H7 (cell line): ENCODE measurements at places on chromosomes 12 and 14.
A peak's percentile ranks its signal among the peaks of the same experiment; 100 is the strongest.

DNA sequence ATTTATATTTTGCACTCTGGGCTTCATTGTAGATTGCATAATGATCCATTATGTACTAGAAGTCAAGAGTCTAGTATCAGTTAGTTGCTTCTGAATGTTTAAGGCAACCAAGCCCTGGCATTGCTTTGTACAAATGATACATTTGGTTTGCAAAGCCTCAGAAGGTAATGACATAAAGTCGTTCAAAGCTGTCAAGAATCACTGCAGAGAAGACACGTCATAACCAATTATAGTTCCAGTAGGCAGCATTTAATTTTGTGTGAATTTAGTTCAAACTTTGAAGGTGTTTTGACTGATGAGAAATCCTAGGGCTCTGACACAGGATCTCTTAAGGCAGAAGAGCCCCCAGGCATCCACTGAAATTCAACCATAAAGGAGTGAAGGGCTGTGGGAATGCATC lies 163.0 kb upstream of the KRR1 start:
- DNase-seq, result no peak

GRCh38 chr14:103520657-103521437 lies 1.8 kb downstream of the CKB start:
- peak; percentile 97 for DNase-seq

- DNase-seq, result no peak
Observed at GRCh38 chr12:89225401-89225800, 126.9 kb downstream of the DUSP6 start.

DNA sequence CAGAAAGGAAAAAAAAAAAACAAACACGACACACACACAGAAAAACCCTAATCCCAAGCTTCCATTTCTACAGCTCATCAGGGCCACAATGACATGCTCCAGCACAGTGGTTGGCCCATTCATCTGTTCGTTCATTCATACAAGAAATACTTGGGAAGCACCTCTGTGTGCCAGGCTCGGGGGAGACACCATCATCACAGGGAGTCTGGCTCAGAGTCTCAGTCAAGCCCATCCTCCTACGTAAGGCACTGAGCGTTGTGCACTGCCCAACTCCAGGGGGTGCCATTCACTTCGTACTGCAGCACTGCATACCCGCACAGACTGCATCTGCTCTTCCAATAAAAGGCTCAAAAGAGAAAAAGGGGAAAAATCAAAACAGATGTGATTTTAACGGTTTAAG lies 15.3 kb downstream of the VPS37B start:
- DNase-seq, result peak; percentile 78

GRCh38 chr12:6113691-6114475 lies 10.6 kb downstream of the VWF start:
- DNase-seq, result peak; percentile 15

- peak; percentile 92 for DNase-seq
Observed at GRCh38 chr12:124833693-124834122, 30.0 kb downstream of the SCARB1 start.

GRCh38 chr12:121301876-121302275 lies 5.4 kb upstream of the CAMKK2 start:
- DNase-seq, result no peak

- DNase-seq, result no peak
Observed at GRCh38 chr14:75969891-75970290, 11.9 kb downstream of the TGFB3 start.

DNA sequence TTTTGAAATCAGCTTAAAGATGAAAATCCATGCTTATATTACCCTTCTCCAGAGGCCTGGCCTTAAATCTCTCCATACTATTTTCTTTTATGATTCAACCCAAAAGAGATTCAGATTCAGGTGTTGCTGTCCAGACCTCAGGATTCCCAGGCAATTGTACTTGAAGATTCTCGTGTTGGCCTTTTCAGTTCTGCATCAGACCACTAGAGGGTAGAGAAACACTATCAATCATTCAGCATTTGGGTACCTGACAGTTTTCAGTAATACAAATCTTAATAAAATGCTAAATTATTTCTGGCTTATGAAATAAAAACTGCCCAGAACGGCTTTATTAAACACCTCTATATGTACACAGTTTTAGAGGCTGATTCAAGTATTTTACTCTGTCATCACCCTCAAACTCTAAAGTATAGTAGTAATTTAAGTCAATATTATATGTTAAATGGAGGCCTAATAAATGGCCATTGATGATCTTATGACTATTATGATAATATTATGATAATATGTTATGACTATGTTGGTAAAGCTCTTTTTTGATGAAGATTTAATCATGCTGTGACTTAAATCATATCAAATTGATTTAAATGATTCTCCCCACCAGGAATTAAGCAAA lies 301.1 kb downstream of the DUSP6 start:
- peak; percentile 41 for DNase-seq

- DNase-seq, result peak; percentile 51
Observed at GRCh38 chr12:109153821-109154441, 37.5 kb downstream of the ACACB start.

- DNase-seq, result no peak
Observed at GRCh38 chr12:110314308-110314707, 33.3 kb downstream of the ATP2A2 start.

- peak; percentile 46 for DNase-seq
Observed at GRCh38 chr14:69034612-69035262, 55.6 kb upstream of the ACTN1 start.

GRCh38 chr12:104669851-104670337 lies 213.1 kb downstream of the CHST11 start:
- DNase-seq, result no peak

DNA sequence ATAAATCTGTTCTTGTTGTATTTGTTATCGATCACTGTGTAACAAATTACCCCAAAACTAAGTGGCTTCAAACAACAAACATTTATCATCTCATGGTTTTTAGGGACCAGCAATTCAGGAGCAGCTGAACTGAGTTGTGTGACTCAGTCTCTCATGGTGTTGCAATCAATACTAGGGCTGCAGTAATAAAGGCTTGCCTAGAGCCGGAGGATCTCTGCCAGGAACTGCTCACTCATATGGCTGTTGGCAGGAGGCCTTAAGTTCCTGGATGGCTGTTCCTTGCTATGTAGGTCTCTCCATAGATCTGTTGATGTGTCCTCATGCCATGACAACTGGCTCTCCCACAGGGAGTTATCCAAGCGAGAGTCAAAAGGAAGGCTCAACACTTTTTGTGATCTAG lies 3.8 kb upstream of the PSMC6 start:
- no peak for DNase-seq

DNA sequence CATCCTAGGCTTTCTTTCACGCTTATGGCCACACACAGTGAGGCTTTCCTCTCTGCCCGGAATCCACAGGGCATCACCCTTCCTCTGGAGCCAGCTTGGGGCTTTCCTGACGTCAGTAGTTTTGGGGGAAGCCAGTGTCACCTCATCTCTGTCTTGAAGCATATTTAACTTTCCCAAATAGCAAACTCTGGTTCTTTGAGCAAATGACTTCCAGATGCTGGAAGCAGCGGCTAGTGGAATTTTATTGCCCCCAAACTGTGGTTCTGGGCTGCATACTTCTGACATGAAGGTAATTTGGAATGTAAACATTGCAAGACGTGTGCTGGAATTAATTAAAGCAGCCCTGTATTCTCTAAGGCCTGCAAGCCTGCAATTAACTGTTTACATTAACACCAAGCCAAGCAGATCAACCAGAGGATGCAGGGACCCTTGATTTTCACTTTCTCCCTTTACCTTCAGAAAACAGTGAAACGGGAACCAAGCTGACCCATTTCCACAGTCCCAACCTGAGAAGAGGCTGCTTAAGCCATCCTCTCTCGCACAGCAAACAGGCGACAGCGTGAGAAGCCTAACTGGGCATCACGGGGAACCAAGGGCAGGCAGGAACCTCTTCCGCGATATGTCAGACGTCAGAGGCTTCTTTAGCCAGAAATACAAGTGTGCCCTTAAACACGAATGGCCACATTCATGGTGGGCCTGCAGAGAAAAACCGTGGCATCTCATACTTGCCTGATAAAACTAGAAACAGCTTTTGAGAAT lies 258.4 kb downstream of the CACNA1C start:
- DNase-seq, result no peak
